ENCODE measurements at places on chromosomes 6 and 20.

GRCh38 chr6:105207524-105208269 lies 27.9 kb upstream of the POPDC3 start:
- peak; percentile 66 for DNase-seq

GRCh38 chr20:25047766-25048165 lies 10.2 kb downstream of the ACSS1 start:
- DNase-seq = no peak

- DNase-seq = no peak
These were observed 103.7 kb downstream of the ARID1B start for GRCh38 chr6:156880913-156881312.

DNA sequence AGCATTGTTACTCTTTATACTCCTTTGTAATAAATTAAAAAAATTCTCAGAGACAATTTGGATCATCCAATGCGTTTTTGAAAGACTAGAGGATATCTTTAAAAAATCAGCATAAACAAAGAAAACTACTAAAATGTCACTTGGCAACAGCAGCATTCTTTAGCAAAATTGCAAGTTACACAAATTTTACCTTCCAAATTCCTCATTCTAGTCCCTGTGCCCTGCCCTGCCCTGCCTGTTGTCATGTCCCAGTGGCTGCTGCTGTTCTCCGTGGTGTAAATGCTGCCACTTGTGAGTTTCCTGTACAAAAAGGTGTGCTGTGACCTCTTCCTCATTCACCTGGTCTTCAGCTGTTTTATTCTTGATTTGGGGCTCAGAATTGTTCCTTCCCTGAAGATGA lies 83.2 kb downstream of the CDC5L start:
- DNase-seq = no peak

DNA sequence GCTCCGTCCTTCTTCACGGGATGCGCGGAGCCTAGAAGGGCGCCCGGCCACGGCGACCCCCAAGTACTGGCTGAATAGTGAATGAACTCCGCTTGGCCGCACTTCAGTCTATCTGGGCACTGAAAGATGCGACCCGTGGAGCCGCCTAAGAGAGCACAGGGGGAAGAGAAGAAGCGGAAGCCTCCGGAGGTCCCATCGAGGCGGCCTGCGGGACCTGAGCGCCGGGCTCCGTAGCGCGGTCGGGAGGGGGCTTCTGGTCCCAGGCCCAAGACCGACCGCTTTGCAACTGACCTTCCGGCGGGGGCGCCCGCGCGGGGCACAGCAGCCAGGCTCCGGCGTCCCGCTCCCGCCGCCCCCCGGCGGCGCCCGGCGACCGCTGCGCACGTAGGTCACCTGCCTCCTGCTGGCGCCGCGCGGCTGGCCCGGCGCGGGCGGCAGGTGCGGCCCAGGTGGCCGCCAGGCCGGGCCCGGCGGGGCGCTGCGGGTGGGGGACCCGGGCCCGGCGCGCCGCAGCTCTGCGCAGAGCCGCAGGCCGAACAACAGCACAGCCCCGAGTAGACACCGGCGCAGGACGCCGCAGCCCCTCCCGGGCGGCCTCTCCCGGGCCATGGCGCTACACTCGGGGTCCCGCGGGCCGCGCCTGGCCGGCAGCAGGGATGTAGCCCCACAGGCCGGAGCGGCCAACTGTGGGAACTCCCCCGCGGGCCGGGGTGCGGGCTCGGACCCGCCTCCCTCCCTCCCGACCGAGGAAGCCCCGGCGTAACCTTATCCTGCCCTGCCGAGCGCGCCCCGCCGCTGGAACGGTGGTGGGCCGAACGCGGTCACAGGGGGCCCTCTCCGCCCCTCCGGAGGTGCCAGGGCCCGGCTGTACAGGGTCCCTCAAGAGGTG lies at the start of gene METTL24:
TSS of gene METTL24 (minus strand) at position 686 of the 889 bp plus-strand sequence. CDS start at position 609, 77 bp downstream.
- peak; percentile 4 for DNase-seq

GRCh38 chr20:53427951-53428350 lies 165.7 kb downstream of the ZNF217 start:
- no peak for DNase-seq

GRCh38 chr6:75283907-75284631 lies 523 bp downstream of the TMEM30A start:
- peak; percentile 33 for DNase-seq

DNA sequence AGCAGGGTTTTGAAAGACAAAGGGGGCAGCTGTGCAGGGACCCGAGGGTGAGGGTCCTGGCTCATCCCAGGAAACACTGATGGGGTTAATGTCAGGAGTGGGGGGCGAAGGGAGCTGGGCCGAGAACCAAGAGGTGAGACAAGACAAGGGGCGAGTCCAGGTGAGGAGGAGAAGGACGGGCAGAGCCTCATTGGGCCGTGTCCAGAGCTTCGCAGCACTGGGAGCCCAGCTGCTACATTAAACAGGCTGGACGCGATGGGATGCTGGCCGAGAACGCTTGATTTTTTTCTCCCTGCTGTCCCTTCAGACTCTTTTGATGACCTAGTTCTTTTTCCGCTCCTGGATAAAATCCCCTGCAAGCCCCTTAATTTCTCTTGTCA lies 172.8 kb upstream of the SNX9 start:
- DNase-seq = no peak

- no peak for DNase-seq
These were observed 162.7 kb upstream of the MLN start for GRCh38 chr6:33966536-33966935.

DNA sequence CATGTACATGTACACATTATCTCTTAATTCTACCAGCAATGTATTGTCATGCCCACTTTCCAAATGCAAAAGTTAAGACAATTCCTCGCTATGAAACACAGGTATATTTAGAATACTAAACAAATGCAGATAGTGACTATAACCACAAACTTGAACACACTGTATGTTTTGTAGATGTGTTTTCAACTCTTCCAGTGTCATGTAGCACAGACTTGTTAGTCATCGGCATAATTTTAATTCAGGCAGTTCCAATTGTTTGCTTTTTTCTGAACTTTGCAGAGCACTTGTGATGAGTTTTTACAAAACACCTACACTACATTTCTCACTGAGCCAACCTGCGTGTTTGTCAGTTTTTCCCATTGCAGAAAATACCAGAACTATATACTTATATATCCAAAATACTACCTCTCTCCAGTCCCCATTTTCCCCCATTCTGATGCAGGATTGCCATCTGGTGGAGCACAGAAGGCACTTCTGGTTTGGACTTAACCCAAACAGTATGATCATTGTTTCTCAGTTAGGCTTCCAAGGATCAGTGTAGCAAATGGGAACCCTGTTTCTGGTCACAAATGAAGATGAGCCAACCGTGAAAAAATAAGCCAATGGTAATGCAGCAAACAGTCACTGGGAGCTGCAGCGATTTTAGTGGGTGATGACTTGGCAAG lies 143.4 kb downstream of the ADGRB3 start:
- DNase-seq = peak; percentile 40

- no peak for DNase-seq
These were observed 13.7 kb downstream of the SRSF3 start for GRCh38 chr6:36607683-36608386.

DNA sequence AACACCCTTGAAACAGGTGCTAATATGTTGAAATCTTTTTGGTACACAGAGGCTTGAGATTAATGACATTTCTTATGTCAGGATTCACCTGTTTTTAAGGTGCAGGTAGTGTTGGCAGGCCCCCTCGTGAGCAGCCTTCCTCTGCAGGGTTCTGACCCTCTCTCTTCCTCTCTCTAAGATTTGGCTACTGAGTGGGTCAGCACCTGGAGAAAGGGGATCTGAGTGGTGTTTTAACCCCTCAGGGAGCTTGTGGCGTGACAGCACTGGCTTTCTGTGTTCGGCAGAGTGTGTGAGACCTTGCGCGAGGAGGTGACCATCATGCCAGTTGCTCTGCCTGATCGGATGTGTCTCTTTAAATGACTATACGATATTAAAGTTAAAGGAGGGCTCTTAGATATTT lies 37.1 kb downstream of the HIVEP1 start:
- DNase-seq = no peak

DNA sequence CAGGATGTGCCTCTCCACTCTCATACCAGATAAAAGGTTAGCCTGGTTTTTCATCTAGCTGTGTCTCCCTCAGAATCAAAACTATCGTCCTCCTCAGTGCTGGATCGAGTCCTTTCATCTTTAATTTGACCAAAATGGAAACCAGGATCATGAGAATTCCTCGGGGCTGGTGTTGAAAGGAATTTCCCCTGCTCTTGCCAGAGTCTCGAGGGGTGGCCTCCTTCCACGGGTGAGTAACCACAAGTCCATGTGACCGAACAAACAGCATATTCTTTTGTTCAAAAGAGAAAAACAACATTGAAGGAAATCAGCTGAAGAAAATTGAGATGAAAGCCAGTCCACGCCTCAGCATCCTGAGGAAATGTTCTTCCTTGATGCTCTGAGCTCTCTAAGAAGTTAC lies 165.9 kb upstream of the CDYL start:
- no peak for DNase-seq
